ENCODE measurements at places on chromosomes 4 and X. TPM values are rescaled to one million over a fixed set of nuclear protein-coding genes. Genes with fewer than 3 reads are reported as not detected.

GRCh38 chr4:25107827-25108516 lies 52.3 kb downstream of the SEPSECS start:
- DNase-seq, result no peak

- no peak for DNase-seq
Observed at GRCh38 chr4:177194906-177195305, 114.8 kb upstream of the NEIL3 start.

- DNase-seq, result no peak
Observed at GRCh38 chr4:139050446-139050845, 34.9 kb downstream of the NOCT start.

- DNase-seq, result no peak
Observed at GRCh38 chrX:24702362-24703184, 8.9 kb downstream of the POLA1 start.

- no peak for DNase-seq
Observed at GRCh38 chr4:116585246-116585645, 500.1 kb downstream of the TRAM1L1 start.

DNA sequence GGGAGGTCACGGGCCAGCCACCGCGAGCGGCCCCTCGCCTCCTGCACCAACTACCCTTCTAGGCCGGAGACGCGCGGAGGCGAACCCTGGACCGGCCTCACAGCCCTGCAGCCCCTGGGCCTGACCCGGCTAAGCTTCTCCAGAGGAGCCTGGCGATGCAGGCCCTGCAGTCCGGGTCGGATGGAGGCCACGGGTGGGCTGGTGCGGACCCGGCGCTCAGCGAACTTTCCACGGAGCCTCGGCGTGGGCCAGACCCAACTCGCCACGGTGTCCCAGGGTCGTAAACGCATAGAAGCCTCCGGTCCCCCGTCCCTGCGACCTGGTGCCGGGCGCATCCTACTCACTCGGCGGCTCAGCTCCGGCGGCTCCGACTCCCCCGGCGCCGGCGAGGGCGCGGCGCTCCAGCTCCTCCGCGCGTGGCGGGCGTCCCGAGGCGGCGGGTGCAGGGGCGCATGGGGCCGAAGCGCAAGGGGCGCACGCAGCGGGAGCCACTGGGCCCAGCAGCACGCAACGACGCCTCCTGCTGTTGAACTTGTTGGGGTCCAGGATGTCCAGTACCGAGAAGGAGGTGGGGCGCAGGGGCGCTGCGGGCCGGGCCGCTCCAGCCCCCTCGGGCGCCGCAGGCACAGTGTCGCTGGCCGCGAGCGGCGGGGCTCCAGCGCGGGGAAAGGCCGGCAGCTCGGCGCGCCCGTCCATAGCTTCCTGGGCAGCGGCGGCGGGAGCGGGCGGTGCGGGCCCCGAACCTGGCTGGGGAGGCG lies 427 bp downstream of the NKX1-1 start:
- DNase-seq, result no peak

GRCh38 chrX:102840871-102841705 lies 96.0 kb upstream of the RAB40AL start:
- no peak for DNase-seq

DNA sequence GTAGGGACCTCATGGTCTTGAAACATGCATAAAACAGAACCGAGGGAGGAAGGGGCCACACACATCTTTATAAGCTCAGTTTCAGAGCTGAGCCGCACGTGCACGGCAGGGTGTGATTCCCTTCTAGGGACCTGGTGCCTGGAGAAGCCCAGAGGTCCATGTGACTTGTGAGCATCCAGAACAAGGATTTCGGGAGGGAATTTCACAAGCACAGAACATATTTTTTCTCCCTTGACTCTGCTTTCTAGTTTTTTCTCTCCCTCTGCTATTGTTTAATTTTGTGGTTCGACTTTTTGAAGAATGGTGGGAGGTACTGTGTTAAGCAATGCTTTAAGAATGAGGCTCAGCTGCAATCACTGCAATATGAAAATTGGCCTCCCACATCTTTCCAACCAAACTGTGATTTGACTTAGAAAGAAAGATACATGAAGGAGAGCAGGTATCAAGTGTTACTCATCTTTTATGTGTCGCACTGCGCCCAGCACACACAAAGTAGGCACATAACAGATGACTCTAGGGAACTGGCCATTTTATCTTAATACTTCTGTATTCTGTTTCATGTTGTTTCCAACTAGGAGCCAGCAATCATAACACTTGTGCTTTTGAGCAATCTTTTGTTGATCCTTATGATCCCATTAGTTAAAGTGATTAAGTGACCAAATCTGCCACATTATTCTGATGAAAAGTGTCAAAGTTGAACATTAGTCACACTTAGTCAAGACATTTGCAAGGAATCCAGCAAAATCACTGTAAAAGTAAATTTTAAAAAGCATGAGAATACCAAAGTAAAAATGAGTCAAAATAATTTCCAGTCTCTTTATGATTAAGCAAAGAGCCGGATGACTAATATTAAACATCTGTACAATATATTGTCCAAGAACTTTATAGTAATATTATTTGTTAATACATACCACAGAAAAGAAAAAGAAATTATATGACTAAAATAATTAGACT lies 86.4 kb downstream of the SHISA3 start:
- no peak for DNase-seq

RAB9B gene
- 3.1 TPM for polyA plus RNA-seq

DNA sequence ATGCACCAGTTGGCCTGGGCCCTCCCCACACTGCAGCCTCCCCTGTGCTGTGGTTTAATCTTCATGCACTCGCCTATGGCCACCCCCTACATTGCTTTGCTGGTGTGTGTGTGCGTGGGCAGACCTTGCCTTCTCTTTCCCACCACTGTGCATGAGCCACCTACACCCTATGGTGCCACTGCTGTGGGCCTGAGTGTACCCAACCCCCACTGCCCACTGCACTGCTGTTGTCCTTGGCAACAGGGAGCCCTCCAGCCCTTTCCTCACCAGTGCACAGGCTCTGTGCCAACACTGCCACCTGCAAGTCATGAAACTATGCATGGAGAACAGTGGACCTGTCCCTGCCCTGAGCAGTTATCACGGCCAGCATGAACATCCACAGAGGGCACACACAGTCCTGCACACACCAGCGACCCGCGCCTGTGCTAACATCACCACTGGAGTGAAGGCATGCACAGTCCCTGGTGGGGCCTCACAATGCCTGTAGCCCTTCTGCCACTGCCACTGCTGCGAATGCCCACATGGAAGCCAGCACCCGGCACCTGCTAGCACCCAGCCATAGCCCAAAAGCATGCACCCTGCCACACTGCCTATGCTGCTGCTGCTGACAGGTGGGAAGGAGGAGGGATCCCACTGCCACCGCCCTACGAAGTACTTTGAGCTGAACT lies 237.8 kb upstream of the ARSJ start:
- no peak for DNase-seq

DNA sequence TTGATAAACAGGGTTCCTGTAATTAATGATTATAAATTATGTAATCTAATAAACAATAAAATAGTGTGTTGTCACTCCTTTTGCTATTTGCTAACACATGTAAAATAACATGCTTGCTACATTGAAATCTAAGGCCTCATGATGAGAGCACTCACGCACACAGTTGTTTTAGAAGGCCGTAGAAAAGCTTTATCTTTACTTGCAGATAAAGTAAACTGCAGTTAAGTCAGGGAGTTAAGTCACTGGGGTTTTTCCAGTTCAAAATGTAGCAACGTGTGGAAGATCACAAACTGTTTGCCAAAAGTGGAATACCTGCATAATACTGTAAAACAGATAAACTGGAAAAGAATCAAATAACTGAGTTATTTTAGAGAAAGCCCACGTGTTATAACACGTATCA lies 187.3 kb upstream of the PACRGL start:
- DNase-seq, result no peak

GALNTL6 gene
- polyA plus RNA-seq, result 0.84 TPM

SRD5A3 gene
- 21.5 TPM for polyA plus RNA-seq

DNA sequence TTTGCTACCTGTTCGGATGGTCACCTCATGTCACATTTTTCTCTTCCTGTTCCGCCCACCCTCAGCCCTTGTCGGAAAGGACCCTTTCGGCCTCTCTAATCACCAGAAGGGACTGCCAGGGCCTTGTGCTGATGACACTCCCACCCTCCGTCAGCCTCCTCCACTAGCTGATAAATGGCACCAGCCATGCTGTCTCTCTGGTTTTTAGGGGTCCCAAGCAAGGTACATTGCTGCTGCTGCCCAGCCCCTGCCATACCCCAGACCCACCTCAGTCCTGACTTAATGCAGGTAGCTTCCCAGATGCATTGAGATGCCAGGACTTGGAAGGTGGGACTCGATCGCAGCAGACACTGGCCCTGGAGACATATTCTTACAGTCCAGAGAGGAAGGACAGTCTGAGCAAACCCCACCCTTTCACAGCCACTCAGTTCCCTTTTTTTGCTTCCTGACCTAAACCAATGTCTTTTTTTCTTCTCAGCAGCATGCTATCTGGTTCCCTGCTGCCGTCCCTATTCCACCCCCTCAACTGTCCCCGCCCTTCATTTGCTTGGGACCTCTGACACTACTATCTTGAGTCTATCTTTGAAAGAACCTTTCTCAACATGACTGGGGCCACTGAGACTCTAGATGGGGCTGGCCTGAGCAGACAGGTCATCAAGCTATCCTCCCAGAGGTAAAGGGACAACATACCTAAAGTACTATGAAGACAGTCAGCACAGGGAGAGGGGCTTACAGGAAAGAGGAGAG lies at the start of gene BTK:
TSS of gene BTK (minus strand) at position 397 of the 747 bp plus-strand sequence. CDS start 10,907 bp downstream, outside the sequence.
- DNase-seq, result no peak

DNA sequence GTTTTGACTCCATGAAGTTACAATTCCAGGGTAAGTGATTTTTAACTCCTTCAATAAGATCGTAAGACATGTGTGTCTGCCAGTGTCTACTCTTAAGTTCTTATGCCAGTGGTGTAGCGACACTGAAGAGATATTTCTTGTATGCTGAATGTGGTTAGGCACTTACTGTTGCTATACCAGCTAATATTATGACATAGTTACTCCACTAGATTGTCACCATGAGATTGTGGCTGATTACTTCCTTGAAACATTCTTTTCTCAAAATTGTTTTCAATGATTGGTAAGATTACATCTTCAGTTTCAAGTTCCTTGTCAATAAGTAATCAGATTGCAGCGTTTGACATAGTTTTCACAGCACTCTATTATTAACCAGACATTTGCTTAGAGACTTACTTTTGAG lies 60.6 kb upstream of the PAGE5 start:
- DNase-seq, result no peak

DNA sequence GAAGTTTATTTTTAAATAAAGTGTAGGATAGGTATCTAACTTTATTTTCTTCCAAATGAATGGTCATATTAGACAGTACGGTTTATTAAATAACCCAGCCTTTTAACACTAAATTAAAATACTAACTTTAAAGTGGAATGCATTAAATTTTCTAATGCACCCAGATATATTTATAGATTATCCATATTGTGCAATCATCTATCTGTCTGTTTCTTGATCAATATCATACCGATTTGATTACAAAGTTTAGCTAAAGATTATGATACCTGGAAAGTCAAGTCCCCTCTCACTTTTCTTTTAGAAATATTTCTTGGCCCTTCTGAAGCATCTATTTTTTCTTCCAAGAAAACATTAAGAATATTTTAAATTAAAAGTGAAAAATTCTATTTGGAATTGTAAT lies 124.3 kb upstream of the PDE5A start:
- no peak for DNase-seq

DKK2 gene
- polyA plus RNA-seq, result 8.2 TPM

DNA sequence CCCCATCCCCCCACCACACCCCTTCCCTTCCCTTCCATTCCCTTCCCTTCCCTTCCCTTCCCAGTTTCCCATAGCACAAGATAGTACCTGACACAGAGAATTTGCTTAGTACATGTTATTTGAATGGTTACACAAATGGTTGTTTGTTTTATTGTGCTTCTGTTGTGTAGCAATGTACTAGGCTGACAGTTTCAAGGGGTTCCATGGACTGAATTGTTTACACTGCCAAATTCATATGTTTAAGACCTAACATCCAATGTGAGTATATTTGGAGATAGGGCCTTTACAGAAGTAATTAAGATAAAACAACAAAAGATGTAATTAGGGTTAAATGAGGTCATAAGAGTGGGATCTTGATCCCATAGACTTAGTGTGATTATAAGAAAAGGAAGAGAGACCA lies 133.5 kb downstream of the FRAS1 start:
- DNase-seq, result no peak

DNA sequence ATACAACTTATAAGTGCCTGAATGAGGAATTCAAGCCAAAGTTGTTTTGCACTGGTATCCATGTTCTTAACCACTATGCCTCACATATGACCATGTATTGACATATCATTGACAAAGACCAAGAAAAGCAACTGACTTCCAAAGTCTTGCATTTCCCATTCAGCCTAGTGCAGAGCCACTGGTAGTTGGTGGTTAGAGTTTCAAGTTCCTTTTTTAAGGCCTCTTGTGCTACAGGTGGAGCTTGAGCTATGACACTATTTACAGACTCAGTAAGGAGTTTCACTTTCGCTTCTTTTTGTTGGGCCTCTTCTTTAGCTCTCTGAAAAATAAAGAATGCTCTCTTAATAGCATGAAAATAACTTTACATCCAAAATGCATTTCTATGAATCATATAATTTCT lies 763.0 kb downstream of the DMD start:
- DNase-seq, result no peak

LRCH2 gene
- 13.9 TPM for polyA plus RNA-seq

- no peak for DNase-seq
Observed at GRCh38 chrX:107677501-107677901, 49.2 kb downstream of the PRPS1 start.

DNA sequence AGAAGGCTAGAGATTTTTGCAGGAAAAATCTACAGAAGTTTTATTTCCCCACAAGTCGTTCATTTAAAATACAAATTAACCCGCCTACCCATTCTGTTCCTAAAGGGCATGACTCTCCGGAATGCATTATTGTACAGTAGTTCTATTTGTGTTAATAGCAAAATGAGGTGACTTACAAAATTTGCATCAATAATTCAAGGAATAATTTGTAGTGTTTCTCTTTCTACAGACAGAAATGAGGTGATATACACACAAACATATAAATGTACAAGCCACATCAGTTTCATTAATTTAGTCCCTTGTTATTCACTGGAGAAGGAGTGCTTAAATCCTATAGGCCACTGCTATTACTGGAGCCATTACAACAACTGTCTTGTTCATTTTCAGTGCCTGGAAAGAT lies 501.3 kb upstream of the DIAPH2 start:
- DNase-seq, result no peak

ADH1A gene
- 0.79 TPM for polyA plus RNA-seq

DNA sequence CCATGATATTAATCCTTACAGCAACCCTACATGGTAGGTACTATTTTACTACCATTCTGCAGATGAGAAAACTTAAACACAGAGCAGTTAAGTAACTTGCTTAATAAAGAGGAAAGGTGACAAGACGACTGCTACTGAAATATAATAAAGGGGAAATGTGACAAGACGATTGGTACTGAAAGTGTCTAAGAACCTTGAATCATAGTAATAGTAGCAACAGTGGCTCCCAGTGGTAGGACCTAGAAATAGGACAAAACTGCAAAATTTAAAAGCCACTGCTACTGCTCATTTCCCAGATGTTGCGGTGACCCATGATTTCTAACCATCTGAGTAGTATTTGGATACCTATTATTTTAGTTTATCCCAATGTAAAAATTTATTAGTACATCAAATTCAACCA lies 89.5 kb downstream of the TASL start:
- no peak for DNase-seq

ARMCX4 gene
- polyA plus RNA-seq, result 22.7 TPM
